Skin of body (tissue), 3 donors: ENCODE measurements at places on chromosomes 6 and 20. TPM values are rescaled to one million over a fixed set of nuclear protein-coding genes. Genes with fewer than 3 reads are reported as not detected.

Gene ZSWIM3
- total RNA-seq: 3.6 TPM

Gene NKX2-2
- not detected for total RNA-seq

Gene OXT
- total RNA-seq: not detected

Gene VGLL2
- total RNA-seq: 2.8 TPM

Gene PDYN
- total RNA-seq: not detected

Gene PTK6
- total RNA-seq: 3.8 TPM

Gene CST2
- not detected for total RNA-seq

DNA sequence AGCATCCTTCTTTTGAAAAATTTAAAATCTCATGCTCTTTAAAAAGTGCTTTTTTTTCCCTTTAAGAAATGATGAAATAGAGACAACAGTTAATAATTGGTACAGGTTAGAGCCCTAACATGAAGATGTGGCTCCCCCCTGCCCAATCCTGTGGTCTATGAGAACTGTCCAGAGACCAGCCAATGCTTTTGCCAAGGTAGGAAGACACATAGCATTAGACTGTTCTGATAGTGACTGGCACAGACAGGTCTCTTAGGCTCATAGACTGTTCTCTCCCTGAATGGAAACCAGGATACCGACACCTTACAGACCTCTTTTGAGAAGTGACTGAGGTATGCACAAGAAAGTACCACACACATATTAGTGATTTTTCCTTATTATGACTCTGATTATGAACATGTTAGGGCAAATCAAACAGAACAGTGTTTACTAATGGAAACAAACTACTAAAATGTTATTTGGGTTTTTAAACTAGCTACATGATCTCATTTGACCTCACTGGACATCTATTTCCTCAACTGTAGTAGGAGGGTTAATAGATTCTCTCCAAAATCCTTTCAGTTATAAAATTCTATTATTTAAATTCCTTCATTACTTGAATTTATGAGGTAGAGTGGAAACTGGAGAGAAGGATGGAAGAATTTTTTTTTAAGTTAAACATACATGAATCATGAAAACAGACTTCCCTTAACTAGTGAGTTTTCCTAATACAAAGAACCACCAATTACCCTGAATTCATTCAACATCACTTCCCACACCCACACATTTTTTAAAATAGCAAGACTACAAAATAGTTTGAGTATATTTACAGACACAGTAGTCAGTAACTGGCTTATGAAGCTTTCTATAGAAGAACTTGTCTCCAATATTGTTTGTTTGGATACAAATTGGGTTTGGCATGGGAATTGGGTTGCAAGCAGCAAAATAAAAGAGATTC, 120.4 kb downstream of the OGFRL1 start:
- no peak for DNase-seq

DNA sequence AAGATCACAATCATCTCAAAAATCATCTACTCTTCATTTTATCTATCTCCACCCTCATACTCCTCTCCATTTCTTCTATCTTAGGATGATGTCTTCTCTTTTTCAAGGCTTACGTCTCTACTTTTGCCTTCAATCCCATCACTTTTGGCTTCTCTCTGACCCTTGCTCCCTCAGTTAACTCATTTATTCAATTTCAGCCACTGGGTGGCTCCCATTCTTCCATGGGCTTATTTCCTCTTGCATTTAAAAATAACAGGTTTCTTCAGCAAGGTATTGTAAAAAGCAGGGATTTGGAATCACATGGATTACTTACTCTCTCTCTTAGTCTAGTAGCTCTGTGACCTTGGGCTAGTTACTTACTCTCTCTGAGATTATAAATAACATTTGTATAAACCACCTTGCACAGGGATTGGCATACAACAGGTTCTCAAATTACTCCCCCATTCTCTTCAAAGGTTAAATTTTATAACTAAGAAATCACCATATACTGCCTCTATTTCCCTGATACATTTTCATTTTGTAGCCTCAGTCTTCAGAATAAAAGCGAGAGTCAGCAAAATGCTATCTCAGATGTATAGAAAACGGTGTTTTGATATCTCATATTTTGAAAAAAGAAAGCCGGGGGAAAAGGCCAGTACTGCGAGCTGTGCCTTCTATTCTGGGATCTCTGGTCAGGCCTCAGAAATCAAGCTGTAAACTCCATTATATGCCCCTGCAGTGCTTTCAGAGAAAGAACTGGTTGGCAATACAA, 5.5 kb downstream of the ZSCAN12 start:
- no peak for DNase-seq

DNA sequence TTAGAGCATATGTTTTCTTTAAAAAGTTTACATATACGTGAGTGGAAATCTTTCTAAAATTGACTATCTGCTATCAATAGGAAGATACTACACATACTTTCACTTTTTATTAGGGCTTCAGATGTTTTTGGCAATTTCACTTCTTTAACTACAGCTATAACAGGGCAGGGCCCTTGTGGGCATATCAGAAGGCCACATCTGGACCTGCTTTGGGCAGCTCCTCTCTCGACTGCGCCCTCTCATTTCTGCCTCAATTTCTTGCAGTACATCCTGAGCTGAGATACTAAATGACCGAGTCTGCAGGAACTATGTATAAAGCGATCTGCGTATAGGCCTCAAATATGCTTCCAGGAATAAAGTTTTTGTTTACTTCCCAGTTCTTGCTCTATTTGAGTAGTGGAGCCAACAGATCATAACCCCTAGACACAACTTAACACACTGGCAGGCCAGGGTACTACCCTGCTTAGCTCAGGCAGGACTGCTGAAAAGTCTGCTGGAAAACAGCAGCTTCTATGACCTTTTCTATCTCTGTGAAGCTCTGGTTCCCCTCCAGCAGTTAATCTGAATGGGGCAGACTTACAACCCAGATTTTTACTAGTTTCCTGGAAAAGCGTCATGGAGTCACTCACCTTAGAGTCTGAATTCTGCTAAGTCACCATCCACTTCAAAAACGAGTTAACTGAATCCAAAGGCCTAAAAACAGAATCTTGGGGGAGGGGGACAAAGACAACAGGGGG, 12.7 kb downstream of the GCLC start:
- DNase-seq: no peak

DNA sequence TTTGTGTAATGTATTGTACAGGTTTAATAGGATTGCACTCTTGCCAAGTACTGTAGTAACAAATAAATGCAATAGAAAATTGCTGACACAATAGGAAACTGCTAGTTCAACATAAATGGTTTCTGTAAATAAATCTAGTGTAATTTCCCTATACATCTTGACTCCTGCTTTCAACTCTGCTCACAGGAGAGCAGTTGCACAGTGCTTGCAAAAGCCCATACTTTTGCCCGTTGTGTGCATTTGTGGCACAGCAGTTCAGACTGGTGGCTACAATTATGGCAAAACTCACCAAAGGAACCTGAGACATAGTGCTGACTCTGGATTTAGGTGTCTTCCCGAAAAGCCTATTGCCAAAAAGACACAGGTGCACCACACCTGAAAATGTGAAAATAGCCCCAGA, 953.3 kb upstream of the SLC35B3 start:
- DNase-seq: no peak

DNA sequence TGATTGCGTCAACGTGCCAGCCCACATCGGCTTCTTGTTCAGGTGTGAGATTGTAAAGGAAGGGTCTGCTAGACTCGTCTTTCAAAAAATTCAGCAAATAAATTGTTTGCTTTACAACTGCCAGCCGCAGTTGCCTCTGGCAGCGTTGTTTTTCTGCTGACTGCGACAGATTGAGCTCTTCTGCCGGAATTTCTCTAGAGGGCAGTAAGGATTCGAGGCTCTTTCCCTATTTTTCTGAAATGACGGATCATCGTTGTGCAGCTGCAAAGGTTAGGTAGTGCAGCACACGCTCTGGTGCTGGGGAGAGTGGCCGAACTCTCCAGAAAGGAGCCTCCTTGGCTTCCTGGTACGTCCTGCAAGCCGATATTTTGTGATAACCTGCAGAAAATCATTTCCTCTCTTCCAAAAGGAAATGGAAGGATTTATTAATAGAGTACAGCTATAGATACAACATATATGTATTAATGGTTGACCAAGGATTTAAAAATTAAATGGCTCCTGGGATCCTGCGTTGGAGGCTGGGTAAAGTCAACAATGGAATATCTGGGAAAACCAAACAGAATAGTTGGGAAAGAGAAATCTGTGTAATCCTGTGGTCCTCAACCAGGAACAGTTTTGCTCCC, 121.9 kb upstream of the ZFP64 start:
- DNase-seq: peak; percentile 47

DNA sequence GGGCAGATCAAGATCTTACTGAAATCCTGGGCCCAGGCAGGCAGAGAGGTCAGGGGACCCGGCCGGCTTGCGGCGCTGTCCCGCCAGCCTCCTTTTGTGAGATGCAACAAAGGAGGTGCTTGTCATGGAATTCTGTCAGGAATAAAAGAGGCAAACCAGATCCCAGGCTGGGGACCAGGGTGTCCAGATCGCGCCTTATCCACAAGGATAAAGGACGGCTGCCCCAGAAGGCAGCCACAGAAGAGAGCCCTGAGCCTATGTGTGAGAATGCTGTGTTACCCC, 42.6 kb upstream of the CDH22 start:
- no peak for DNase-seq

DNA sequence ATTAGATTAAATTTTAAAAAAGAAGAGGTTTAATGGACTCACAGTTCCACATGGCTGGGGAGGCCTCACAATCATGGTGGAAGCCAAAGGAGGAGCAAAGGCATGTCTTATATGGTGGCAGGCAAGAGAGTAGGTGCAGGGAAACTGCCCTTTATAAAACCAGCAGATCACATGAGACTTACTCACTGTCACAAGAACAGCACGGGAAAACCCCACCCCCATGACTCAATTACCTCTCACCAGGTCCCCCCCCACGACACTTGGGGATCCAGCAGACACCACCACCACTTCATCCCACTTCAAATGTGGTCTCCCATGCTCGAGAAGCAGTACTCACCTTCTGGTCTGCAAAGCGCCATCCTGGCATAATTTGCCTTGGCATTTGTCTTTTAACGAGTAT, 24.6 kb downstream of the MTFR2 start:
- DNase-seq: no peak

- DNase-seq: no peak
Observed at GRCh38 chr6:20924911-20925543, 390.8 kb downstream of the CDKAL1 start.

DNA sequence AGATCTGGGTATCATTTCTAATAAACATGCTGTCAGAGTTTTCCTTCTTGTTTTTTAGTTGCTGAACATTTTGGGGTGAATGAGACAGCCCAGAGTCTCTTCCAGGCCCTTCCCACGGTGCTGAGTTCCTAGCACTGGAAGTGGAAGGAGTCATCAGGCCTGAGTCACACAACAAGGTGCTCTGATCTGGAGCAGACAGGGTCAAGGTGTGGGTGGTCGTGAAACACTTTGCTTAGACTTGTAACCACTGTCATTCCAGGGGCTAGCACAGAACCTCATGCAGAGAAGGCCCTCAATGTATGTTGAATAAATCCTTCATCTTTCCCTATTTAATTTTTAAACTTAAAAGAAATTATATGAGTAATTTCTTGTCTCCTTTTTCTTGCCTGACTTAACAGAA, 60.6 kb downstream of the TXLNB start:
- no peak for DNase-seq

DNA sequence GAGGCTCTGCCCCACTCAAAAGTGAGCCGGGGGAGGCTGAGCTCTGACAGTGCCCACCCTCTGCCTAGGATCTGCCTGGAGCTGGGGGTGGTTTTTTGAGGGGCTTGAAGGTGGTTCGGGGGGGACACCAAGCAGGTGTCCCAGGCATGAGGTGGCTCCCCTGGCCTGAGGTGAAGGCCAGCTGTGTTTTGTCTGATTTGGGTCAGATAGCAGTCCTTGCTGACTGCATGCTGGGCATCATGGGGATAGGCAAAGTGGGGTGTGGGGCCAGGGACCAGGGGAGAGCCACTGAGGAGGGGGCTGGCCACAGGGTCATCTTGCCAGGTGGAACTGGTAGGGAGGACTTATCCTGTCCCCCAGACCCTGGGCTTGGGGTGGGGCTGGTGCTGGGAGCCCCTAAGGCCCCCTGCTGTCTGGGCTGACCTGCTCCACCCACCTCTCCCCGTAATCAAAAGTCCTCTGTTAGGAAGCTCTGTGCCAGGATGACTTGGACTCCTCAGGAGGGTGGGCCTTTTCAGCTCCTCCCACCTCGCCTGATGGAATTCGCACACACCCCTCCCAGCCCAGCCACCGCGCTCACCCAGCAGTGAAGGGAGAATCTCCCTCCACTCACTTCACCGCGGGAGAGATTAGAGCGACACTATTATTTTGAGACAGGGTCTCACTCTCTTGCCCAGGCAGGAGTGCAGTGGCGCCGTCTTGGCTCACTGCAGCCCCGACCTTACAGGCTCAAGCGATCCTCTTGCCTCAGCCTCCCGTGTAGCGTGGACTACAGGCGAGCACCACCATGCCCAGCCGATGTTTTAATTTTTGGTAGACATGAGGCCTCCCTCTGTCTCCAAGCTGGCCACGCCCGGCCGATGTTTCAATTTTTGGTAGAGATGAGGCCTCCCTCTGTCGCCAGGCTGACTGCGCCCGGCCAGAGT, 1.5 kb upstream of the COL9A3 start:
- DNase-seq: no peak

DNA sequence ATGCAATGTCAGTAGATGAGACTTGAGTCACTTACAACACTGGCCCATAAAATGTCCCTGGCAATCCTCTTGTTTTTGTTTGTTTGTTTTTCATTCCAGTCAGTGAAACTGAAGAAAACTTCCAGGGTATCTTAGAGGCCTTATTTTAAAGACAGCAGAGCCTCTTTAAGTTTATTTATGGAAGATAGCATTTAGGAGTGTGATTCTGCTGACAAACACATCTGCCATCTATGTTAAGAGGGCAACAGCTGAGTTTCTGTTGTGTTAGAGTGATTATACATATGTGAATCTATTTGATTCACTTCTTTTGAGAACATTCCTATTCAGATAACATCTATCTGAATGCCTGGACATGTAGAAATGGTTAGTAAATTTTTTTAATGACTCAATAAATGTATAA, 812.6 kb downstream of the TENT5A start:
- DNase-seq: no peak

DNA sequence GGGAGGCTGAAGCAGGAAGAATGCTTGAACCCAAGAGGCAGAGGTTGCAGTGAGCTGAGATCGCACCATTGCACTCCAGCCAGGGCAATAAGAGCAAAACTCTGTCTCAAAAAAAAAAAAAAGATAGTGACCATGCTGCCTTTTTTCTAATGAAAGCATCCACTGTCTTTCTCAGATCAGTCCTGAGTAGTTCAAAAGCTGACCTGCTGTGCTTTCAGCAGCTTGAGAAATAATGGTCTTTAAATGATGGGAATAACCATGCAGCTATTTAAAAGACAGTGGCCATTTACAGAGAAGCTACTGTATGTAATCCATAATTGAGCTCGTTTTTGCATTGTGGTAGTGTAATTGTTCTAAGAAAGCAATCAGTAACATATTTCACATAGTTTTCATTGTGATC, 36.1 kb downstream of the DSTN start:
- DNase-seq: no peak

GRCh38 chr20:5870568-5870981, 79.8 kb downstream of the TRMT6 start:
- no peak for DNase-seq

GRCh38 chr20:36465109-36466080, 75.9 kb upstream of the MYL9 start:
- peak; percentile 28 for DNase-seq
